ENCODE measurements at places on chromosomes 7 and 10. TPM values are rescaled to one million over a fixed set of nuclear protein-coding genes. Genes with fewer than 3 reads are reported as not detected.

DNA sequence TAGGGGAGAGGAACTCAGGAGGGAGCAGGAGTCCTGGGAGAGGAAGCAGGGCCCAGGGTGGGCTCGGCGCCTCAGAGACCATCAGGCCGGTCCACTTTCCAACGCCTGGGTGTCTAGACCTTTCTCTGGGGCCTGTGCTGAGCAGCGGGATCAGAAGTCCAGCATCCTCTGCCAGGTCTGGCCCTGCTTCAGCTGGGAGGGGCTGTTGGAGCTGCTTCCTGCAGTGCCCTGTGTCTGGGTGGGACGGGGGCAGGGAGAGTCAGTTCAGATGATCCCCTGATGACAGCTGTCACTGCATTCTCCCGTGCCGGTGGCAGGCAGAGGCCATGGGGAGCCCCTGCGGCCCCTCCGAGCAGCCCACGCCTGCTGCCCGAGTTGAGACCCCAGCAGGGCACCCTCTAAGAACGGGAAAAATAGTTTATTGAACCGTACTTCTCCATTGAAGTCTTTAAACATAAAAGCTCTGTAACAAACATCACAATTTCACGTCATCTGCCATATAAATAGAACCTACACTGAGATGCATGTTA, 23.3 kb downstream of the AP5Z1 start:
- H3K27me3 ChIP-seq = no peaks in the 10 kb centered on the region
- H3K4me1 ChIP-seq = no peaks in the 10 kb centered on the region
- DNase-seq = no peak
- H3K27ac ChIP-seq = no peak overlapping the region
- no peak overlapping the region for H3K4me3 ChIP-seq

DNA sequence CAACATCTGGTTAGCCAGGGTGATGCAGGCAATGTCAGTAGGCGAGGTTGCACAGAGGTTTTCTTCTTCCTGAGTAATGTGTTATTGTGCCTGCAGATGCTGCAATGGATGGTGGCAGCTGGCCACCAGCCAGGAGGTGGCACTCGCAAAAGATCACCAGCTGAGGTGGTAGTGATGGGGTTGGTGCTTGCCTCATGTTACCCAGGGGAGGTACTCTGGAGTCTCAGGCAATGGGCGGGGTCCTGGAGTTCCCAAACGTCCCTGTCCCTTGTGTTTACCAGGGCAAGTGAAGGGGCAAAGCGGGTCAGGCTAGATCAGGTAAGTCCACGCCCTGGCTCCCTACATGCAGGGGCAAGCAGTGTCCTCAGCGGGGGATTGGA, 21.1 kb downstream of the CLRN3 start:
- no peaks in the 10 kb centered on the region for H3K4me1 ChIP-seq
- H3K27me3 ChIP-seq = no peaks in the 10 kb centered on the region
- DNase-seq = no peak
- no peaks in the 10 kb centered on the region for H3K36me3 ChIP-seq
- no peak overlapping the region for H3K27ac ChIP-seq
- no peak overlapping the region for H3K4me3 ChIP-seq

- no peak overlapping the region for H3K4me3 ChIP-seq
- peaks cover 17% of the 10 kb centered on the region for H3K36me3 ChIP-seq
- no peaks in the 10 kb centered on the region for H3K27me3 ChIP-seq
- no peaks in the 10 kb centered on the region for H3K4me1 ChIP-seq
- no peak overlapping the region for H3K27ac ChIP-seq
These were observed 19.8 kb downstream of the ZNF107 start for GRCh38 chr7:64685741-64686140.

DNA sequence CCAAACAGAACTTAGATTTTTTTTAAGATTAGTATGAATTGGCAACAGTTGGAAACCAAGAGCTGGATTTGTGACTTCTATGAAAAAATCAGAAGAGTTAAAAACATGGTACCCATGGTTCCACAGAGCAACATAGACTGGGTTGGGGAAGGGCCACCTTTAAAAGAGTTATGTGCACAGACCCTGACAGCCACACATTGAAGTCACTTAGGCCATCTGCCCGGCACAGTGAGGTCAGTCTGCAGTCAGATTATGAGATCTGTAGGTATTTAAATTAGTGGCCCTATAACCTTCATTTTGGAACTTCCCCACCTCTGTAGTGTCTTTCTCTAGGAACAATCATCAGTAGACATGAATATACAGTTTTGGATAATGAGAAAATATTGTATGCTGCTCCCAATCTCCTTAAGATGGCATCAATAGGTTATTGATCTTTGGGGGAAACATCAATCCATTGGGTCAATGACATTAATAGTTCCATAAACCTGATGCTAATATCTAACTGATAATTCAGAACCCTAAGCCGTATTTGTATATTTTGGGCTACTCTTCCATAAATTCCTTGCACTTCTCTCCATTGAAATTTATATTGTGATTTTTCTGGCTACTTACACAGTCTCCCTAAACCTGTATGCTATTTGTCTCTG, 7.0 kb downstream of the ANKRD1 start:
- H3K27me3 ChIP-seq = no peaks in the 10 kb centered on the region
- peaks cover 5% of the 10 kb centered on the region for H3K4me1 ChIP-seq
- H3K4me3 ChIP-seq = no peak overlapping the region
- no peak overlapping the region for H3K27ac ChIP-seq

GRCh38 chr7:119842337-119842736, 430.6 kb upstream of the KCND2 start:
- no peak overlapping the region for H3K27ac ChIP-seq
- no peak for DNase-seq
- H3K27me3 ChIP-seq = no peaks in the 10 kb centered on the region
- H3K4me1 ChIP-seq = no peaks in the 10 kb centered on the region

DNA sequence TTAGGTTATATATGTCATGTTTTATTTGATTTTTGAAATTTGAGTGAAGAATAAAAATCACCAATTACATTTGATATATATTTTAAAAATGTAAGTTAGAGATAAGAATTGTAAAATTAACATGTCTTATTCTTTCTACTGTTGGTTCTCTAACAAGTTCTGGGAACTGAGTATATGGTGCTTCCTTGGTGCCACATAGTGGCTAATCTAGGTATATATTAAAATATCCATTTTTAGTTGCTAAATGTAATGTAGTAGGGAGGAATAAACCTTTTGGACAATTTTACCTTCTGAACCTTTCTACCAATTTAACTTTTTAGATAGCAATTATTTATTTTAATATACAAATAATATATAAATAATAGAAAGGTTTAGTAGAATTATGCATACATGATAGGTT, 17.5 kb downstream of the CFAP69 start:
- no peaks in the 10 kb centered on the region for H3K4me1 ChIP-seq
- no peaks in the 10 kb centered on the region for H3K36me3 ChIP-seq
- no peak overlapping the region for H3K4me3 ChIP-seq

GRCh38 chr7:130875-131780, 61.2 kb upstream of the FAM20C start:
- peaks cover 15% of the 10 kb centered on the region for H3K4me1 ChIP-seq
- no peaks in the 10 kb centered on the region for H3K27me3 ChIP-seq
- H3K4me3 ChIP-seq = no peak overlapping the region
- peak overlapping the region; percentile 24 for H3K27ac ChIP-seq
- H3K36me3 ChIP-seq = no peaks in the 10 kb centered on the region

GRCh38 chr10:51201947-51202346, 127.7 kb downstream of the PRKG1 start:
- no peaks in the 10 kb centered on the region for H3K4me1 ChIP-seq
- no peaks in the 10 kb centered on the region for H3K27me3 ChIP-seq
- H3K36me3 ChIP-seq = no peaks in the 10 kb centered on the region
- H3K27ac ChIP-seq = no peak overlapping the region
- no peak overlapping the region for H3K4me3 ChIP-seq

DLX6 gene
- total RNA-seq = not detected

PIP4K2A gene
- 61.2 TPM for total RNA-seq

NYAP1 gene
- total RNA-seq = 0.55 TPM
